SJSA1 (cell line): ENCODE measurements at places on chromosomes 2 and 18. TPM values are rescaled to one million over a fixed set of nuclear protein-coding genes. Genes with fewer than 3 reads are reported as not detected.

DNA sequence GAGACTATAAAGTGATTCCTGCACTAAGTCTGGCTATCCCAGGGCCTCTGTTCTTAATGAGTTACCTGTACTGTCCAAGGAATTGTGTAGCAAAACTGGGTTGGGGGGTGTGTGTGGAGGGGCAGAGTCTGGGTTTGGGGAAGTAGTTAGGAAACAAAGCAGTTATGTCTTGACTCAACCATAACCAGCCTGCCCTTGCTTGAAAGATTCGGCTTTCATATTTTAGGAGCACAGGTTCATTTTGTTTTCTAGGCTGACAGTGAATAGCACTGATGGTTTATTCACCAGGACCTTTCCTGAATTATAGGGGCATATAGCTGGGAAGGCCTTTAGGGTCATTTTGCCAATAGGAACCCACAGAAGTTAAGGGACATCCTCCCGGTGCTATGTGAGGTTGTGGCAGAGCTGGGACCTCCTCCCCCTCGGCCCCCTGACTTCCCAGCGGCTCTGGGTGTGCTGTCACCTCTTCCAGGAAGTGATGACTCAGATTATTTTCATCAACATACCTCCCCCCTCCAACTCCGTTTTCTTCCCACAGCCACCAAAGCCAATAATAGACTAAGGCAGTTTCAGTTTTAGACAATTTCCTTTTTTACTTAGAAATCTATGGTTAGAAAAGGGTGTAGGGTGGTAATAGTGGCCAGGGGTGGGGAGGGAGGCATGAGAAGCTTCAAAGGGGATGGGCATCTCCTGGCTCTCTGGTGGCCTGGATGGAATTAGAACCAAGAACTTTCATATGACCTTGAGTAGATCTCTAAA is 44.8 kb downstream of the SETBP1 start:
- H3K4me1 ChIP-seq = peaks cover 67% of the 10 kb centered on the region
- H3K36me3 ChIP-seq = peaks cover under 1% of the 10 kb centered on the region; the same call in 1 of the 2 replicates
- peak overlapping the region; percentile 69 for H3K27ac ChIP-seq
- H3K4me3 ChIP-seq = no peak overlapping the region
- H3K27me3 ChIP-seq = no peaks in the 10 kb centered on the region
- peak; percentile 81 for DNase-seq

FRZB gene
- total RNA-seq = 0.03 TPM in 1 of 2 replicates, not detected in the other

GRCh38 chr2:203498161-203498560 is 36.9 kb downstream of the RAPH1 start:
- DNase-seq = no peak
- no peak overlapping the region for H3K27ac ChIP-seq
- H3K27me3 ChIP-seq = no peaks in the 10 kb centered on the region

- peaks cover 14% of the 10 kb centered on the region for H3K4me1 ChIP-seq
- no peak overlapping the region for H3K4me3 ChIP-seq
- H3K27me3 ChIP-seq = no peaks in the 10 kb centered on the region
- no peaks in the 10 kb centered on the region for H3K36me3 ChIP-seq
- peak; percentile 62 for DNase-seq
Measured at GRCh38 chr18:62450546-62451410, 72.0 kb upstream of the ZCCHC2 start.

GRCh38 chr2:210586381-210586780 is 30.0 kb downstream of the CPS1 start:
- no peaks in the 10 kb centered on the region for H3K27me3 ChIP-seq
- H3K4me1 ChIP-seq = peaks cover 7% of the 10 kb centered on the region
- no peak overlapping the region for H3K27ac ChIP-seq
- no peaks in the 10 kb centered on the region for H3K36me3 ChIP-seq
- no peak for DNase-seq
- H3K4me3 ChIP-seq = no peak overlapping the region

GRCh38 chr2:80057956-80058355 is 246.6 kb downstream of the LRRTM1 start:
- H3K36me3 ChIP-seq = no peaks in the 10 kb centered on the region
- no peaks in the 10 kb centered on the region for H3K27me3 ChIP-seq
- H3K4me1 ChIP-seq = peaks cover 16% of the 10 kb centered on the region
- H3K4me3 ChIP-seq = no peak overlapping the region
- no peak overlapping the region for H3K27ac ChIP-seq

DNA sequence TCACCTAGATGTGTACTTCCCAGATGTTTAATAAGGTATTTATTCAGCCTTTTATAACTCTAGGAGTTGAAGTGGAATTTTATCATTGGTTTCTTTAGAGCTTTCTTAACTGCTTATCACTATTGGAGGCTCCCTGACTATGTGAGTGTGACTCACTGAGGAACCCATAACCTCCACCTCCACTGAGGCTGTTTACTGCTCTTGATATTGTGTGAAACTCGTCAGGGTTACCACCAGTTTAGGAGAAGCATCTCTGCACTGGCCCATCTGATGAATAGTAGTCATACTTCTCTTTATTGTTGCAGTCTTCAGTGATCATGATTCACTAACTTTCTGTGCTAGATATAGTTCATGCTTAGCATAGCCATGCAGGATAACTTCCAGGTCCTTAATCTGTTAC is 79.6 kb upstream of the UBXN4 start:
- H3K27ac ChIP-seq = no peak overlapping the region
- H3K4me3 ChIP-seq = no peak overlapping the region
- DNase-seq = no peak
- H3K27me3 ChIP-seq = no peaks in the 10 kb centered on the region
- peaks cover 15% of the 10 kb centered on the region for H3K4me1 ChIP-seq

TLX2 gene
- total RNA-seq = not detected in 2 replicates

DNA sequence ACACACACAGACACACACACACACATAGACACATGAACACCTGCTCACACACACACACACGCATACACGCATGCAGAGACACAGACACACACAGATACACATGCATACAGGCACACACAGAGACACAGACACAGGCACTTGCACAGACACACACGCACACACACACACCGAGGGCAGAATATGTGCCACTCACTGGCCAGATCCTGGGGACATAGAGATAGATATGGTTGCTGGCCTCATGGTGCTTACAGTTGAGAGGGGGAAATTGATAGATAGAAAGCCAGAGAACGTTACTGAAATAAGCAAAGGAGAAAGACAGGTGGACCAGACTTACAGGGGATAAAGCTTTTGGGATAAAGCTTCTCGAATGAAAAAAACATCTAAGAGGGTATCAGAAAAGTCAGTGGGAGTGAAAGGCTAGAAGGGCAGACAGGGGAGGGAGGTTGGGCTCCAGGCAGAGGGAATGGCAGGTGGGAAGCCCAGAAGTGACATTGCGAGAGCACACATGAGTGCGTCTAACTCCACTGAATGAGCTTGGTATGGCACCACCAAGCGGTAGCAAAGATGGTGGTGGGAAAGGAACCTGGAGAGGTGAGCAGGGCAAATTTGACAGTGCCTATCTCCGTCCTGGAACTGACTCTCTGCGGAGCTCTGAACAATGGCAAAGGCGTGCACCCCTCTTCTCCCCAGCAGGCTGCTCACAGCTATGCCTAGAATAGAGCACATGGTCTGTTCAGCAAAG is 390.1 kb upstream of the TRIB2 start:
- no peak overlapping the region for H3K4me3 ChIP-seq
- H3K4me1 ChIP-seq = peaks cover 30% of the 10 kb centered on the region
- H3K27me3 ChIP-seq = no peaks in the 10 kb centered on the region
- no peak for DNase-seq
- H3K36me3 ChIP-seq = no peaks in the 10 kb centered on the region
- peak overlapping the region; percentile 87 for H3K27ac ChIP-seq

POTEC gene
- total RNA-seq = not detected in 2 replicates

- peak within 1 kb of the TSS; percentile 89 for H3K4me3 ChIP-seq
- peaks cover 40% of the 10 kb centered on the region for H3K4me1 ChIP-seq
- H3K36me3 ChIP-seq = peaks cover 31% of the 10 kb centered on the region
- DNase-seq = peak; percentile 100
- no peaks in the 10 kb centered on the region for H3K27me3 ChIP-seq
Measured at GRCh38 chr18:3247240-3248061, at the start of gene MYL12A. MYL12A (plus strand) TSS chr18:3247801; CDS start chr18:3253248, 5,447 bp downstream.

DNA sequence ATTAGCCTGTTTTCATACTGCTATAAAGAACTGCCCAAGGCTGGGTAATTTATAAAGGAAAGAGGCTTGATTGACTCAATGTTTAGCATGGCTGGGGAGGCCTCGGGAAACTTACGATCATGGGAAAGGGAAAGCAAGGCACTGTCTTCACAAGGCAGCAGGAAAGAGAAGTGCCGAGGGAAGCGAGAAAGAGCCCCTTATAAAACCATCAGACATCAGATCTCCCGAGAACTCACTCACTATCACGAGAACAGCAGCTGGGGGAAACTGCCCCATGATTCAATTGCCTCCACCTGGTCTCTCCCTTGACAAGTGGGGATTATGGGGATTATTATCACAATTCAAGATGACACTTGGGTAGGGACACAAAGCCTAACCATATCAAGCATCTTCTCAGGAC is 23.3 kb downstream of the RHOB start:
- no peaks in the 10 kb centered on the region for H3K36me3 ChIP-seq
- no peak for DNase-seq
- H3K4me3 ChIP-seq = no peak overlapping the region
- no peak overlapping the region for H3K27ac ChIP-seq

DNA sequence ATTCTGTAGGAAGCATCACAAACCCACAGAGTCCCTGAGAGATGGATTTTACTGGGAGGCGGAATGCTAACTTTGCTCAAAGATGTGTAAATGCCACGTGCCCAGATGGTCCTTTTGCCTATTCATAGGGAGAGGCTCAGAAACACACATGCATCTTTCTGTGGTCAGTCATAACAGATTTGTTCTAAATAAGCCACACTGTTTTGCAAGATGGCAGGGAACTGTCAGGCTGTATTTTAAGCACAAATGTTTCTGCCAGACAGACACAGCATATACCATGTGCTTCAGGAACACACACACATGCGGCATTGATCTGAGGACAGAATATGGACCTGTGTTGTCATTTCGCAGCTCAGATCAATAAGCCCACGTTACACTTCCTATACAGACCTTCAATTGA is 312.0 kb downstream of the GPD2 start:
- no peak overlapping the region for H3K27ac ChIP-seq
- no peak for DNase-seq

- DNase-seq = no peak
- H3K27me3 ChIP-seq = no peaks in the 10 kb centered on the region
- H3K4me3 ChIP-seq = no peak overlapping the region
Measured at GRCh38 chr2:197993363-197993762, 189.0 kb downstream of the PLCL1 start.

DNA sequence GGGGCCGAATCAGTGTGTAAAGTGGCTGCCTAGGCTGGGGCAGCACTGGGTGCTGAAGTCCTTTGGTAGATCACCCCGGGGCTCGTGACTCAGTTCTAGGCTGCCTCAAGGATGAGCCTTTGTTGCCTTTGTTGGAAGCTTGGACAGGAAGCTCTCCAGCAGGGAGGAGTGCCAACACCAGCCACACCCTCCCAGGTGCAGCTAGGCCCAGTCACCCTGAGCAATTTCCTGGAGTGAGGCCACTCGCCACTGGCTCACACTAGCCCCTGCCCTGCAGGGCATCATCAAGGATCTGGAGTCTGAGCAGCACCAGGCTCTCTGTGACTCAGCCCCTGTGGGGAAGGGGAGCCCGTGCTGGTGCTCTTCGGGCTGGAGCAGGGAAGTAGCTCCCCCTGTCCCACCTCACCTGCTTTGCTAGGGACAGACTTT is 6.7 kb upstream of the SDC1 start:
- H3K27me3 ChIP-seq = no peaks in the 10 kb centered on the region
- DNase-seq = peak; percentile 55
- H3K27ac ChIP-seq = no peak overlapping the region

- H3K4me3 ChIP-seq = no peak overlapping the region
- H3K4me1 ChIP-seq = peaks cover 9% of the 10 kb centered on the region
- no peaks in the 10 kb centered on the region for H3K27me3 ChIP-seq
- no peaks in the 10 kb centered on the region for H3K36me3 ChIP-seq
- no peak overlapping the region for H3K27ac ChIP-seq
Measured at GRCh38 chr2:43019536-43020183, 206.7 kb downstream of the ZFP36L2 start.

GRCh38 chr2:200456567-200456966 is 53.3 kb downstream of the KCTD18 start:
- no peak for DNase-seq
- peaks cover 11% of the 10 kb centered on the region for H3K4me1 ChIP-seq
- peaks cover 50% of the 10 kb centered on the region for H3K36me3 ChIP-seq
- no peak overlapping the region for H3K27ac ChIP-seq
- H3K27me3 ChIP-seq = no peaks in the 10 kb centered on the region

DNA sequence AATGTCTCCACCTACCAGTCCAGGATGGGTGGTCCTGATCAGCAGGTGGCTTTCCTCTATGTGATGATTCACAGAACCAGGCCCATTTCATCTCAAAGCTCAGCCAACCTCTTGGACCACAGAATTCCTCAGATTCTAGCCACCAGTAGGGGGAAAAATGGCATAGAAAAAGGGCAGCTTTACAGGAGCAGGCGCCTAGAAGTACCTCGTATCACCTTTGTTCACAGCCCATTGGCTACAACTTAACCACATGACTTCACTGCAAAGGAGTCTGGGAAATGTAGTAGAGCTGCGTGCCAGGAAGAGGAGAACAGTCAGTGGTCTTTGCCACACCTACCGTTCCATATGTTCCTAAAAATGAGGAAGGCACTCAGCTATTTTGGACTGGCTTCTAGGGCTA is 62.8 kb upstream of the DTNA start:
- H3K4me1 ChIP-seq = peaks cover 32% of the 10 kb centered on the region
- no peak for DNase-seq
- H3K27ac ChIP-seq = no peak overlapping the region
- no peaks in the 10 kb centered on the region for H3K36me3 ChIP-seq

DNMT3A gene
- total RNA-seq = 3.6 and 4.7 TPM in 2 replicates

GRCh38 chr2:139963863-139964355 is 1183.7 kb upstream of the NXPH2 start:
- no peak overlapping the region for H3K4me3 ChIP-seq
- no peak overlapping the region for H3K27ac ChIP-seq
- no peaks in the 10 kb centered on the region for H3K36me3 ChIP-seq
- no peaks in the 10 kb centered on the region for H3K27me3 ChIP-seq

DNA sequence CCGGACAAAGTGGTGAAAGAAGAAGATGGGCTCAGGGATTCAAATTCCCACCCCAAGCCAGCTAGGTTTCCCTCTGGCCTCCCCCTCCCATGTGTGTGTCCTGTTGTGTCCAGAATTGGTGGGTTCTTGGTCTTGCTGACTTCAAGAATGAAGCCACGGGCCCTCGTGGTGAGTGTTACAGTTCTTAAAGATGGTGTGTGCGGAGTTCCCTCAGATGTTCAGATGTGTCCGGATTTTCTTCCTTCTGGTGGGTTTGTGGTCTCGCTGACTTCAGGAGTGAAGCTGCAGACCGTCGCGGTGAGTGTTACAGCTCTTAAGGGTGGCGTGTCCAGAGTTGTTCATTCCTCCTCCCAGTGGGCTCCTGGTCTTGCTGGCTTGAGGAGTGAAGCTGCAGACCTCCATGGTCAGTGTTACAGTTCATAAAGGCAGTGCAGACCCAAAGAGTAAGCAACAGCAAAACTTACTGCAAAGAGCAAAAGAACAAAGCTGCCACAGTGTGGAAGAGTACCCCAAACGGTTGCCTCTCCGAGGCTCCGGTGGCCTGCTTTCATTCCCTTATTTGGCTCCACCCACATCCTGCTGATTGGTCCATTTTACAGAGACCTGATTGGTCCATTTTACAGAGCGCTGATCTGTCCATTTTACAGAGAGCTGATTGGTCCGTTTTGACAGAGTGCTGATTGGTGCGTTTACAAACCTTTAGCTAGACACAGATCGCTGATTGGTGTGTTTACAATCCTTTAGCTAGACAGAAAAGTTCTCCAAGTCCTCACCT is 37.7 kb upstream of the KLF11 start:
- H3K27me3 ChIP-seq = no peaks in the 10 kb centered on the region
- no peaks in the 10 kb centered on the region for H3K36me3 ChIP-seq
- no peak overlapping the region for H3K27ac ChIP-seq
- no peak for DNase-seq
- H3K4me3 ChIP-seq = no peak overlapping the region

- peaks cover 3% of the 10 kb centered on the region; the same call in 1 of the 2 replicates for H3K4me1 ChIP-seq
- H3K4me3 ChIP-seq = peak overlapping the region; percentile 78
- peak overlapping the region; percentile 91 for H3K27ac ChIP-seq
- H3K27me3 ChIP-seq = no peaks in the 10 kb centered on the region
Measured at GRCh38 chr2:151410485-151410834, 758 bp downstream of the RIF1 start.
